ENCODE measurements at places on chromosomes 2 and 18.

- no peak for DNase-seq
These were observed 34.8 kb downstream of the POU3F3 start for GRCh38 chr2:104888489-104889258.

DNA sequence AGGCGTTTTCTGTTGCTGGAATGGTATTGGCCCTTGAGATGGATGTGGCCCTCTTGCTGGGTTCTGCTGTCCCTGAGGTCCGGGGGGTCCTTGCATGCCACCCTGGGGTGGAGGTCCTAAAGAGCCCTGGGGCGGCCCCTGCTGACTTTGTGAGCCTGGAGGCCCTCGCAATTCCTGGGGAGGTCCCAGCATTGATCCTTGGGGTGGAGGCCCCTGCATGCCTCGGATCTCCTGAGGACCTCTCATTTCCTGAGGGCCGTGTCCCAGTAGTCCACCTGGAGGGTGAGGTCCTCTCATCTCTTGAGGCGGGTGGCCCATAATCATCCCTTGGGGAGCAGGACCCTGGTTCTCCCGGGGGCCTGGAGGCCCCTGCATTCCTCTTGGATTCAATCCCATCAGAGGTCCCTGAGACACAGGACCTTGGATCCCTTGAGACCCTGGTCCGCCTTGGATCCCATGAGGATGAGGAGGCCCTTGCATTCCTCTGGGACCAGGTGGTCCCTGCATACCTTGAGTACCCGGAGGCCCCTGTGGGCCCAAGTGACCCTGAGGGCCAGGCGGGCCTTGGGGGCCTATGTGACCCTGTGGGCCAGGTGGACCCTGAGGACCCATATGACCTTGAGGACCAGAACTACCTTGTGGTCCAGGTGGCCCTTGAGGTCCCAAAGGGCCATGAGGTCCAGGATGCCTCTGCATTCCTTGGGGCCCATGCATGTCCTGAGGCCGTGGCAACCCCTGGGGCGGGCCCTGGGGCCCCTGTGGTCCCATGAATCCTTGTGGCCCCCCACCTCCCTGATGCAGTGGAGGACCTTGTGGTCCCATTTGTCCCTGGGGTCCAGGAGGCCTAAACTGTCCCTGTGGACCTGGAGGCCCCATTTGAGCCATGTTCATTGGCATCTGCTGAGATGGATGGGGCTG lies 18.3 kb downstream of the SFT2D3 start:
- DNase-seq, result no peak

GRCh38 chr18:7459851-7460770 lies 107.0 kb upstream of the PTPRM start:
- no peak for DNase-seq

- DNase-seq, result no peak
These were observed 157.6 kb downstream of the FAM210A start for GRCh38 chr18:13568443-13569392.

- DNase-seq, result no peak
These were observed 246.8 kb downstream of the HDAC4 start for GRCh38 chr2:239153806-239154591.

- no peak for DNase-seq
These were observed 151.0 kb downstream of the TRIB2 start for GRCh38 chr2:12867631-12868287.

- no peak for DNase-seq
These were observed 301.2 kb downstream of the NCKAP5 start for GRCh38 chr2:133266926-133267590.

- DNase-seq, result peak; percentile 39
These were observed 455 bp upstream of the TLK1 start for GRCh38 chr2:171160956-171161740.

- no peak for DNase-seq
These were observed 212.4 kb downstream of the RPIA start for GRCh38 chr2:88903749-88904353.

GRCh38 chr18:39225373-39225772 lies 1659.8 kb upstream of the CELF4 start:
- DNase-seq, result no peak

DNA sequence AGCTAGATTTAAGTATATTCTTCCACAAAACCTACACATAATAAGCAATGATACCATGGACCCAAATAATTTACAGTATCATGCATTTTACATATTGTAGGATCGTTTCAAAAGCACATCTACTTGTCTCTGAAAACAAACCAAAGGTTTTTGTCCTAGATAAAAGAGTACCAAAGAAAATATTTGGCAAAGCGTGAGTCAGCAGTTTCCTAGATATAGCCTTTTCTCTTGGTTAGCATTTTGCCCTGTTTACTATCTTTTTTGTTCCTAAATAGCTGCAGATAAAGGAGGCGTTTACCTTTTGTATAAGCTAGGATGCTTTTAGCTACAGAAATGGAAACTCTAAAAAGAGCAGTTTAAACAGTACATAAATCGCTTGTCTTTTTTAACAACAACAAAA lies 305.8 kb upstream of the GULP1 start:
- DNase-seq, result no peak

GRCh38 chr2:160091381-160091780 lies 29.0 kb upstream of the PLA2R1 start:
- DNase-seq, result no peak

- no peak for DNase-seq
These were observed 411.0 kb upstream of the ACVR2A start for GRCh38 chr2:147433822-147434221.
